ENCODE measurements at places on chromosomes 13 and 19.

- peak; percentile 7 for DNase-seq
These were observed 845 bp downstream of the SPRY2 start for GRCh38 chr13:80339912-80340650.

- DNase-seq = no peak
These were observed 16.3 kb downstream of the METTL21C start for GRCh38 chr13:102678339-102679107.

DNA sequence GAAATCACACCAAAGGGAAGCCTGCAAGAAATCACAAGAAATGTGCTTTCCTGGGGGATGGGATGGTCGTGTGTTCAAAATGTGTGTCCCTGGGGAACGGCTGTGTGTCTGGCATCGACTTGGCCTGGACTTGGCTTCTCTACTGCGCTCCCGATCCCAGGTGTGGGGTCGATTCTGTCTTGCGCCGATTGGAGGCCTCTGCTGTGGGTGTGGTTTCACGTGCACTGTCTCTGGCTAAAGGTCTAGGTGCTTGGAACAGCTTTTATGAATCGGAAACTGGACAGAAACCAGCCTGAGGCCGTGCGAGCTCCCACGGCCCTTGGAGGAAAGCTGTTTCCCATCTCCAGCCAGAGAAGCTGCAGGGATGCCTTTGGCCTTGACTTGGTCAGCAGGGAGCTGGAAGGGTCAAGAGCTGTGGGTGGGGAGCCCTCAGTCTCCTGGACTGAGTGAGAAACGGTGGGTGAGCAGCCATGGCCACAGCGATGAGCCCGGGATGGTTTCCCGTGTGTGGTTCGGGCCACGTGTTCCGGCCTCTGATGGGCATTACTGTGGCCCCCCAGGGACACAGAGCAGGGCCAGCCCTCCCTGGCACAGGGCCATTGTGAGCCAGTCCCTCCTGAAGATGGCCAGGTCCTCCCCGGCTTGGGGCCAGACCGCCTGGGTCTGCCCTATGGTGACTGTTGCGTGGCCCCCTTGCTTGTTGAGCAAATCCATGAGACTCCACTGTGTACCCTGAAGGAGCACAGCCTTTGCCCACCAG is 29.7 kb downstream of the MCF2L start:
- no peak for DNase-seq

- no peak for DNase-seq
These were observed 21.3 kb upstream of the EPHX3 start for GRCh38 chr19:15253513-15253912.

All from activated CD4-positive, alpha-beta T cell treated with anti-CD3 and anti-CD28 coated beads, Interleukin-10, Interleukin-2, amounts not matched to agents 100 ng/mL and 50 ng/mL, durations not matched to agents 16 hours and 8 hours (primary cell).